ENCODE measurements at places on chromosomes 2 and 18.

- DNase-seq, result no peak
Observed at GRCh38 chr2:39667886-39668276, 2.2 kb downstream of the TMEM178A start.

DNA sequence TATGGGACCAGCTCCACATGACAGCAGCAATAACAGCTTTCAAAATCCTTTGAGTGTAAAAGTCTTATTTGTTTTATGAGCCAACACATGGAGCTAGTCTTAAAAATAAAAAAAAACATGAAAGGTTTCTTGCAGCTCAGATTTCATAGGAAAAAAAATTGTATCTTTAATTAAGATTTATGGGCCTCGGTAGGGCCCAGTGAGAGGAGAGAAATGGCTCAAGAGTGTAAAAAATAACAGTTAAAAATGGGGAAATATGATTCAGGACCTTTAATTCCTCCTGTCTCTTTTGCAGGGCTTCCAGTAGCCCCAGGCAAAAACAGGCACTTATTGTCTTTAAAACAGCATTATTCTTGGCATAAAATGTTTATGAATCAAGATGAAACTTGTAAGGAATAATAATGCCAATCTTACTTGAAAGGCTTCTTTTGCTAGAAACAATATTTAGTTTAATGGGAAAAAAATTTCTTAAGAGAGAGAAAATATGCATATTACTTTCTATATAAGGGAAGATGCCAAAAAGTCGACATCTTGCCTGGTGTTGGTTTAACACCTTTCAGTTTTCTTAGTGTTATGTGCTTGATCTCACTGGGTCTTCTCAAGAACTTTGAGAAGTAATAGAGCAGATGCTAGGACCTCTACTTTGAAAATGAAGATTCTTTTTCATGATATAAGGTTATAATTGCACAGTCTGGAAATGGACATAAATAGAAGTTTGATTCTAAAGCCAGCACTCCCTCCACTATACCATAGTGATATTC is 71.3 kb upstream of the SETBP1 start:
- DNase-seq, result no peak

DNA sequence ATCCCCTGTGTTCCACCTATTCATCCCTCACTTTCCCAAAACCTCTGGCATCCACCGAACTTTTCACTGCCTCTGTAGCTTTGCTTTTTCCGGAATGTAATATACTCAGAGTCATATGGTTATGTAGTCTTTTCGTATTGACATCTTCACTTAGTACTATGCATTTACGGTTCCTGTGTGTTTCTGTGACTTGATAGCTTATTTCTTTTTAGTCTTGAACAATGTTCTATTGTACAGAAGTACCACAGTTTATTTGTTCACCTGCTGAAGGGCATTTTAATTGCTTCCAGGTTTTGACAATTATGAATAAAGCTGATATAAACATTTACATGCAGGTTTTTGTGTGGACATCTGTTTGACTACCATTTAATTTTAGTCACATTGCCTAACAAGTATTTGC is 154.7 kb upstream of the DOK6 start:
- DNase-seq, result no peak

- no peak for DNase-seq
Observed at GRCh38 chr2:6314218-6314960, 551.3 kb downstream of the CMPK2 start.
